ENCODE measurements at places on chromosomes 16 and 17. TPM values are rescaled to one million over a fixed set of nuclear protein-coding genes. Genes with fewer than 3 reads are reported as not detected.

GRCh38 chr16:30068750-30069610 is 3.4 kb downstream of the ALDOA start:
- no peak for DNase-seq

DNA sequence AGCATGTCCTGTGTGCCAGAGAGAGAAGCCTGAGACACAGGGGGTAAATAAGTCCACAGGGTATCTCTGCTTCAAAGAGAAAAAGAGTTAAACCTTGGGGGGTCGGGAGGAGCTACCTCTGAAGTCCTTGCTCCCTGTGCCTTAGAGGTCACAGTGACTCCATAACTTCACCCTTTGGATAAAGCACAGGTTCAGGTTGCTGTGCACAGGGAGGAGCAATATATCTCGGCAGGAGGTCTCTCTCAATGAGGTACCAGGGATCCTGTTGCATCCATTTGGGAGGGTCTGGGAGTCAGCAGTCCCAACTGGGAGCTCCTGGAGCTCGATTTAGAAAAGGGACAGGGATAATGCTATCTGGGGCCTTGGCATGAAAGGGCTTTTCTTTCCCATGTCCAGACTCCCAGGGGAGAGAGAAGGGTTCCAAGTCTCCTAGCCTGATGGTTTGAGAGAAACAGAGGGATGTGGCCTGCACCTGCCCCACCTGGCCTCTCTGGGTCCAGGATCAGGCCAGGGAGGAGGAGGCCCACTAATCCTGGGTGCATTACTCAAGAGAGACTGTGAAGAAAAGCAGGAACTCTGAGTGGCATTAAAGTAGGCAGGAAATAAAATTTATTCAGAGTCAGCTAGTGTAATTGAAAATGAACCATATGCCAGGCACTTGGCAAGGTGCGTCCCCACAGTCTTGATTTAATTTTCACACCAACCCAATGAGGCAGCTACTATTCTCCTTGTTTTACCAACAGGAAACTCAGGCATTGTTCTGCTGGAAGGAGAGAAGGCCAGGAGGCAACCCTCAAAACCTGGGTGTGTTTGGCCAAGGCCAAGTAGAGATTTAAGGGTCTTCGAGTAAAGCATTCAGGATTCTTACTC is 40.7 kb downstream of the CUEDC1 start:
- DNase-seq: no peak

DNA sequence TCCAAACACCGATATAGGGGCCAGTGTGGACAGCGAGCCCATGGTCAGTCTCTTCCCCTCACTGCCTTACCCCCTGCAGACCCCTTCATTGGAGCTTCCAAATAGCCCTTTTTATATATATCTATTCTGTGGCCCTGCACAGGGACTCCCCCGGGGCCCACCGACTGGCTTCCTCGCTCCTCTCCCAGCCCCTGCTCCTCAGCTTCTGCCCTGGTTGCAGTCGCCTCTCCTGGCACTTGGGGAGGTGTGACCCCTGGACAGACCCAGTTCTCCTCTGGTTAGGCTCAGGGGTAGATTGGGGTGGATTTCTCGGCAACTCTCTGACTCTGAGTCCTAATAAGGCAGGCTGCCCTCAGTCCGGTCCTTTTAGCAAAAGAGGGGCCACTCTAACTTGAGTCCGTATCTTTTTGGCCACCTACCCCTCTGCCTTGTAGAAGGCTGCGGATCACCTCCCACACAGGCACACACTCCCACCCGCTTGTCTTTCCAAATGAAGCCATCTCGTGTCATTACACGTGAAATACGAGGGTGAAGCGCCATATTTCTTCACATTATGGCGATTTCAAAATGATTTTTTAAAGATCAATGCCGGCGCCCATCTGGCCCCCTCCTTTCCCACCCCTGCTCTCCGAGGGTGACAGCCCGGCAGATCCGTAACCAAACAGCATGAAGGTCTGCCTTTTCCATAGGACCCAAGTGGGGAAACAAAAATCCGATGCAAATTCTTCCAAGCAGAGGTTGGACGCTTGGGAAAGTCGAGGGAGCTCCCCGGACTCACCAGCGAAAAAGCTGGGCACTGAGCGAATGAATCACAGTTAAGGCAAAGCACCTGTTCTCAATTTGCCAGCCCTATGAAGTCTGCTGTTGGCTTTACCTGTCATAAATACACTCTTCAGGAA is 1.7 kb upstream of the HOXB9 start:
- DNase-seq: no peak

- no peak for DNase-seq
Measured at GRCh38 chr17:44094701-44095387, 24.3 kb downstream of the G6PC3 start.

DNA sequence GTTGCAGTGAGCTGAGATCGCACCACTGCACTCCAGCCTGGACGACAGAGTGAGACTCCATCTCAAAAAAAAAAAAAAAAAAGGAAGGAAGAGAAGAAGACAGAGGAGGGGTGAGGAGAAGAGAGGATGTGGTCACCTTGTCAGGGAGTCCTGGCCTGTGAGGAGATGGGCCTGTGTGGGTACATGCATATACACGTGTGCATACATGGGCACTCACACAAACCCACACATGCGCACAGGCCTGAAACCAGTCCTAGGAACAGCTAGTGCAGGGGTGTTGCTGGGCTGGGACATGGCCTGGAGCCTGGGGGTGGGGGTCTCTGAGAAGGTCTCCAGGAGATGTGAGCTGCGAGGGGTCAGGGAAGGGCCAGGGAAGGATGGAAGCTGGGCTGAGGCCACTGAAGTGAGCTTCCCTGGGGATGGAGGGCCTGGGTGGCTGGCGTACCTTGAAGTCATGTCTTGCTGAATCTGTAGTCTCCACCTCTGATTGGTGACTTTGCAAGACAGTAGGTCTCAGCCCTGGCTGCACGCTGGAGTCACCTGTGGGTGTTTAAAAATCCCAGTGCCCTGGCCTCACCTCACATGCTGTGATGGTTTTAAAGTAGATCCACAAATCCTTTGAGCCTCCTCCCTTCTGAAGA is 72.4 kb downstream of the MRM1 start:
- no peak for DNase-seq

The MBTD1 gene
- 17.1 TPM for total RNA-seq

Data from mucosa of gallbladder (tissue), 1 donor.